Mucosa of gallbladder (tissue), 1 donor: ENCODE measurements at places on chromosomes 1 and 21. TPM values are rescaled to one million over a fixed set of nuclear protein-coding genes. Genes with fewer than 3 reads are reported as not detected.
A peak's percentile ranks its signal among the peaks of the same experiment; 100 is the strongest.

GRCh38 chr1:233983811-233984210 is 79.3 kb downstream of the SLC35F3 start:
- DNase-seq = no peak

GRCh38 chr1:164712131-164713036 is 153.4 kb downstream of the PBX1 start:
- peak; percentile 46 for DNase-seq

DNA sequence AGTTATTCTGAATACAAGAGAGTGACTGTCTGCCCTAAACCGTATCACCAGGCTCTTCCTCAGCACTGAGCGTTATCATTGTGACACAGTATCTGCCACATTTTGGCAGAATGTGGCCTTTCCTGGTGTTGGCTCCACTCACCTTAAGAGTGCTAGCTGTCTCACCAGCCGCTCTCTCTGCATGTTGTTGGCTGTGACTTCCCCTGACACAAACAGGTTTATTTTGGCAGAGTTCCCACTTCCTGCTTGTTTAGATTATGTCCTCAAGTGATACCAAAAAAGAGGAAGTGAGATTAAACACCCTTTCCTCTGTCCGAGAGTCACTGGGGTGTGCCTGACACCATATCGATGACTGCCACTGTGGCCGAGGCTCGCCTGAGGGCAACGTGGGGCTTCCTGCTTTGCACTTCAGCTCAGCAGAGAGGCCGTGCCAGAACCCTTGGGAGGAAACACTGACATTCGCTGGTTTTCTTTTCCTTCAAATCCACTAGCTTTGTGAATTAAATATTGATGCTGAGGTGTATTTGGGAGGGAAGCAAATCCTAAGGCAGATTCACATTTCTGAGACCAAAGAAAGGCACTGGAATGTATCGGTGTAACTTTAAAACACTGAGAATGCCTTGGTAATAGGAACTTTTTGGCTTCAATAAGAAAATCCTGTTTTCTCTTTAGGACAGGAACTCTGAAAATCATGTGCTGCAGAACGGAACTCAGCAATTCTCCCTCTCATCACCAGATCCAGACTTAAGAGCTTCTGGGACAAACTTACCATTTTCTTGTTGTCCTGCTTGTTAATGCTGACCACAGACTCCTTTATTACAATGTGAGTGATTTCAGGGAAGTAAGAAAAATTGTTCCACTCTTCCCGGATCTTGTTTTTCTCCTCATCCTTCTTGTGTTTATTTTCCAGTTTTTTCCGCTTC is 102.1 kb downstream of the JAK1 start:
- peak; percentile 74 for DNase-seq

GRCh38 chr1:44831516-44831915 is 11.5 kb downstream of the PTCH2 start:
- no peak for DNase-seq

DNA sequence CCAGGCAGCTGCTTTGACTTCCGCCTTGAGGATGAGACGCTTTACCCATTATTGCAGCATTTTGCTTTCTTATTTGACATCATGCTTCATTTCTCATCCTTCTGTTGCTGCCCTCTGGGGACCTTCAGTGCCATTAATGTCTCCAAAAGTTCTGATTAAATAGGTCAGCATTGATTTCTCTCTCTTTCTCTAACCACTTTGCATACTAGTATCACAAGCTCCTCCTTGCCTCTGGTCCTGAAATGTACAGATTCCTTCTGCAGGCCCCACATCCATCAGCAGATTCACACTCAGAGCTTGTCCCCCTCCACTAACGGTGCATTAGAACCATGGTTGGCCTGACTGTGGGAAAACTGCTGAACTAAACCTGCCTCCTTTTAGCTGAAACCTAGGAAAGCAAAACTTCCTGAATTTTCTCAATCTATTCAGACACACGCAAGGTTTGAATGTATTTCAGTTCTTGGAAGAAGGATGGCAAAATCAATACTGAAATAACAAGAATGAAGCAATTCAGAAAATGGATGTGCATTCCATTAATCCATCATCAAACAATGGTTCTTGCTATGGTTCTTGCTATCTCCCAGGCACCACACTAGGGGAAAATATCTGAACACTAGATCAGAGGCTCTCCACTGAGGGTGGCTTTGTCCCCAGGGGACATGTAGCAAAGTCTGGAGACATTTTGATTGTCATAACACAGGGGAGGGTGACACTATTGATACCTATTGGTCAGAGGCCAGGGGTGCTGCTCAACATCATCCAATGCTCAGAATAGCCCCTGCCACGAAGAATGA is 154.5 kb downstream of the PCP4 start:
- DNase-seq = no peak

DNA sequence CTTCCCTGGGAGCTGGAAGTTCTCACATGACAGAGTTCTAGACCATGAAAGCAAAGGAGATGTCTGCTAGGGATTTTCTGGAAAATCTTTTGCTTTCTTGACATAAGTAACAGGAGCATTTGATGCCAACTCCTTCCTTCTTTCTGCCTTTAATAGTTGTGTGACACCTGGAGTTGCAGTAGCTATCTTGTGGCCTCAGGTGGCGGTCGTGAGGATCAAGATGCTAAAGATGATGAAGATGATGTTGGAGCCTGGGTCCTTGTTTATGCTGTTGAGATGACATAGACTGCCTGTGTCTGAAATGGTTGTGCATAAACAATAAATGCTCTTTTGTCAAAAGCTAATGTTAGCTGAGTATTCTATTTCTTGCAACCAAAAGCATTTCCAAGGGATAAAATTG is 32.7 kb upstream of the KIRREL1 start:
- DNase-seq = no peak

GRCh38 chr1:224454402-224455055 is 19.9 kb upstream of the WDR26 start:
- peak; percentile 59 for DNase-seq

KLF17 gene
- total RNA-seq = not detected

GRCh38 chr1:16208270-16208987 is 4.0 kb downstream of the ARHGEF19 start:
- DNase-seq = no peak

CCDC185 gene
- not detected for total RNA-seq

DNA sequence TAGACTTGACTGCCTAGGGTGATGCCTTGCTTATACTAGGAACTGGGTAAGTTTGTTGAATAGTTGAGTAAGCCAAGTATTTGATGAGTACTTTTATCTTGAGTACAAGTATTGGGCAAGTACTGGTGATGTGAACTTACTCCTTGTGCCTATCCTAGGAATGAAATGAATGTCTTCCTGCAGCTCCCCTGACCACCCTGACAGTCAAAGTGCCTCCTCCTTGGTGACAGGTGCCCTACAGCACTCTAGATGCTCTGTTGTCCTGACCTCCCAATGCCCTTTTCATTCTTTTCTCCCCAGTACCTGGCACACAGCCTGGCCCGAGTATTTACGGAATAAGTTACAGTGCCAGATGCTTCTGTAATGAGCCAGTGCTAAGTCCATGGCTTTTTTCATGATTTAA is 25.5 kb downstream of the PCSK9 start:
- peak; percentile 50 for DNase-seq

GRCh38 chr21:25970254-25970930 is 200.2 kb downstream of the APP start:
- DNase-seq = no peak

DNA sequence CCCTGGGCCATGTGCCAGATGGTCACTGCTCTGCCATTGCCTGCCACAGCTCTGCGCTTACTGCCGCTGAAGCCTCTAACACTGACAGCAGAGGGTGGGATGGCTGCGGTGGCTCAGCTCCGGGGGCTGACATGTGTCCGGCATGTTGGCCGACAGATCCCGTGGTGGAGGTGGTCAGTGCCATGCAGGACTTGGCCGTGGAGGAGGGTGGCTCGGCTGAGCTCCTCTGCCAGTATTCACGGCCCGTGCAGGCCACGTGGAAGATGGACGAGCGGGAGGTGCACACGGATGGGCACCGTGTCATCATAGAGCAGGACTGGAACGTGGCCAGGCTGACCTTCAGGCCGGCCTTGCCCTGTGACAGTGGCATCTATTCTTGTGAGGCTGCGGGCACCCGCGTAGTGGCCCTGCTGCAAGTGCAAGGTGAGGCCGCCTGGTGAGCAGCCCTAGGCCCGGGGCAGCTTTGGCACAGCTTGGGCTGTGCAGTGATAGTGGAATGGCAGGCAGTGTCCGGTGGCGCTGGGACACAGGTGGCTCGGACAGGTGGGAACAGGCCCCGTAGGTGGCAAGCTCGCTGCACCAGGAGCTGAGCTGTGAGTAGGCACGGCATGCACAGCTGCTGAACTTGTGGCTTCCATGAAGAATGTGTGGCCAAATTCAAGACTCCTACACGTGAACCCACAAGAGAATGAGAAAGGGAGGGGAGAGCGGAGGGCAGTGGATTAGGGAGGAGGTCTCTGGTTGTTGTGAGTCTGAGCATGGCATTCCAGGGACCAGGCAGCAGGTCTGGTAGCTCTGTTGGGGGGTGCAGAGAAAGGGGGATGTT is 91.8 kb downstream of the TRIM11 start:
- DNase-seq = no peak

GRCh38 chr1:26158271-26158907 is 490 bp upstream of the FAM110D start:
- DNase-seq = no peak

DNA sequence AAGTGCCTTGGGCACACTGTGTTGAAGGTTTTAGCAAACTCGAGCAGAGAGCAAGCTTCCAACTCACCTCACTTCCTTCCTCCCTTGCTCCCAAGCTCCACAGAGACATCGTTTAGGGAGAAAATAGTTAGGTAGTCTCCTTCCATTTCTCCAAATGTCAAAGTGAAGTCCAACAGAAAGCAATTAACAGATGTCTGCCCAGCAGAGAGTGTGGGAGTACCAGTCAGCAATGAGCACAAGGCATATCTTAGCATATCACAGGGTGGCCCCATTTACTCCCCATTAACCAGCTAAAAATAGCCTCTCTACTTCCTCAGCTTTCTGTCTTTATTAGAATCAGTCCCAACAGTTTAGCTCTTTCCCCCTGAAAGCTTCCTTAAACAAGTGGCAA is 334.2 kb upstream of the CAMK1G start:
- DNase-seq = no peak

DNA sequence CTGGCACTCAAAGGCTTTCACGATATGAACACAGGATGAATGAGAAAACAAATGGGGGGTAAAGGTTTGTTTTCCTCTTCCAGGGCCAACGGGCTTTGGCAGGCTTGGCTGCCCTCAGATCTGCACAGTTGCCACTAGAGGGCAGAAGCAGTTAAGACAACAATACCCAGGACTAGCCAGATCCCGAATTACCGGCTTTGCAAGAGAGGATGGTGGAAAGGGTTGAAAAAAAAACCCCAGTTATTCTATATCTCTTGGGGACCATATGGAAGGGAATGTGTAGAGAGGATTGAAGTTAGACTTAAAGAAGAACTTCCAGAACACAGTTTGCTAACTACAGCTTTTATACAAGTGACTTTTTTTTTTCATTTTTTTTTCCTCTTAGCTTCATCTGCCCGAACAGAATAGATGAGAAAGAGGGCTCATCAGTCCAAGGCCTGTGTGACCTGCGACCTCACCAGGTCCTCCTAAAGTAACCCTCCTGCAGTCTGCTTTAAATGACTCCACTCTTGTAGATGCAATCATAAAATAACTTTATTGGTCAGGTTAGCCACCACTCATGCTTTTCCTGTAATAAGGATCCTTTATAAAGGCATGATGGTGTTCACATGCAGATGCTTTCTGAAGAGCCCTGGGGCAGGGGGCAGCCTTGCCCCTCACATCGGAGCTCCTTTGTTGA is 10.7 kb downstream of the FMOD start:
- peak; percentile 79 for DNase-seq

HPCA gene
- 1.8 TPM for total RNA-seq

KRTAP10-6 gene
- not detected for total RNA-seq

MTMR11 gene
- 97.8 TPM for total RNA-seq

DNA sequence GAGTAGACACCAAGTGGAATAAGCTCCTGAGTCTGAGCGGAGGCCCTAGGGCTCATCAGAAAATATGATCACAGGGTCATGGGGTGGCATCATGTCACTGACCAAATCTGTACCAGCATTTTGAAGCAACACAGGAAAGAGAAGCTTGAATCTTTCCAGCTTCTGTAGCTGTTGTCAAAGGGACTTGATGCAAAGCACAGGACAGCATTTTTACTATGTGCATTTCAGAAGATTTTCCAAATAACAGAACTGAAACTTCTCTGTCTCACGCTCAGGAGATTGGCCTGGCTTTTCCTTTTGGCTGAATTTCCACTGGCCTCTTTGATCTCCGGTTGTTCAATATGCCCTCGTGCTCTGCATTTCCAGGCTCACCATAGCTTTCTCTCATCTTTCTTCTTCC is 127.2 kb upstream of the ATP1B1 start:
- DNase-seq = no peak

DNA sequence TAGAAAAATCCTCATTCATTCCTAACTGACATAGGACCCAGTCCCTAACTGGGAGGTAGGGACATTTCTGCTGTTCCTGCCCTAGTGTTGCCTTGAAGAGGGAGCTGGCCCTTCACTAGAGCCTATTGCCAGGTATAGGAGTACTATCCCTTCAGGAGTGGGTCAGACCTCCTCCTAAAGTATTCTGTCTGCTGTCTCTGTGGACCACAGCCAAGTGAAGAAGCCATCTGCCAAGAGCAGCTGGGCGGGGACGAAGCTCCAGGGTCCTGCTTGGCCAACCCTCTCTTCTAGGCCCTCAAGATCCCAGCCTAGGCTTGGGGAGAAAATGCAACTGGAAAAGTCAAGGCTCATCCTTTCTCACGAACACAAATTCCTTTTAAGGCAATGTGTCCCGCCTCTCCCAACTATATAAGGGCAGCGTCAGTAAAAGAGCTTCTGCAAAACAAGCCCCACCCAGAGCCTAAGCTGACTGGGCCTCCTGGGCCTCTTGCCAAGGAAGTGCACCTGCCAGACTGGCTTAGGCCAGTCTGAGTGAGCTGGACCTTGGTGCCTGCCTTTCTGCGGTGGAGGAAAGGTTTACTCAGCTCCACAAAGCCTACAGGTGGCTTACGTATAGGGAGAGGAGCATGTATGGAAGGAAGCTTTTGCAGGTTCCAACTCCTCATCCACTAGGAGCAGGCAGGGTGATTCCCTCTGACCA is 638 bp upstream of the TUFT1 start:
- peak; percentile 93 for DNase-seq

GRCh38 chr1:248847956-248848561 is 10.0 kb downstream of the ZNF672 start:
- no peak for DNase-seq

DNA sequence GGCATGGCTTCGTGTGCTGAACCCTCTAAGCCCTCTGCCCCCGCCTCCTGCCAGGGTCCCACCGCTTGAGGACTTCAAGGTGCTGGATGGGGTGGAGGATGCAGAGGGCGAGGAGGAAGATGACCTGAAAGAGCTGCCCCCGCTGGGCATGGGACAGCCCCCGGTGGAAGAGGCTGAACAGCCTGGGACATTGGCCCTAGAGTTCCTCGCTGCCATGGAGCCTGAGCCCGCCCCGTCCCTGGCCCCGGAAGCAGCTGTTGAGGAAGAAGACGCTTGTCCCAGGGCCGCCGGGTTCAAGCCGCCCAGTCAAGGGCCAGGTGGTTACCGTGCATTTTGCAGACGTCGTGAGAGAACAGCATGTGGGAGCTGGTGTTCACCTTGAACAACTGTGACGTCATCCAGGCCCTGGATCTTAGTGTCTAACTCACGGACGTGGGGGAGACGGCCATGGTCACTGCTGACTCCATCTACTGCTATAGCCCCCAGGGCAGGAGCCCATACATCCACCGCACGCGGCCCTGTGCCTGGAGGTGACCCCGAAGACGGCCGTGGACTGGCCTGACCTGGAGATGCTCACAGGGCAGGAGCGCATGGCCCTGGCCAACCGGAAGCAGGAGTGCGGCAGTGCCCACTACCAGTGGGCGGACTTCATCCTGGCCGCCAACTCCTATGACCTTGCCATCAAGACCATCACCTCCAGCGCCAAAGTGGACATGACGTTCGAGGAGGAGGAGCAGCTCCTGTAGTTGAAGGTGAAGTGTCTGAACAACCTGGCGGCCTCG is 90.1 kb downstream of the PPP1R12B start:
- DNase-seq = no peak

- DNase-seq = peak; percentile 51
Observed at GRCh38 chr21:34836103-34836932, 167.5 kb downstream of the CLIC6 start.
